Thymus (tissue), 14 donors: ENCODE measurements at places on chromosomes 12 and 14. TPM values are rescaled to one million over a fixed set of nuclear protein-coding genes. Genes with fewer than 3 reads are reported as not detected.

Gene KCNMB4
- 3.4 TPM for total RNA-seq

DNA sequence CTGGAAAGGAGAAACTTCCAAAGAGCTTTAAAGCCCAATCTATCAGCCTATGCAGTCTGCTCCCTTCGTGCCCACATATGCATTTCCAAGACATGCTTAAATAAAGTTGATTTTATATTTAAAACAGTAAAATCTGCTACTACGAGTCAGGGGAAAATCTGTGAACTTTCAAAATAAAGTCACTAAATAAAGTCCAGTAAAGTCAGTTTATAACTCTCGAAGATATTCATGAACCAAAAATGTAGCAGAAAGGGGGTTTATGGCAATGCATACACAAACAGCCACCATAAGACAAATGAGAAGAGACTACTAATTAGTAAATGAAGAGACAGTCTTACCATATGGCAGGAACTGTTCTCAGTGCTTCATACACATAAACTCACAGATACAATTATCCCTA, 19.7 kb downstream of the AREL1 start:
- DNase-seq: no peak
- H3K27me3 ChIP-seq: no peaks in the 10 kb centered on the region
- H3K36me3 ChIP-seq: peaks cover 18% of the 10 kb centered on the region

DNA sequence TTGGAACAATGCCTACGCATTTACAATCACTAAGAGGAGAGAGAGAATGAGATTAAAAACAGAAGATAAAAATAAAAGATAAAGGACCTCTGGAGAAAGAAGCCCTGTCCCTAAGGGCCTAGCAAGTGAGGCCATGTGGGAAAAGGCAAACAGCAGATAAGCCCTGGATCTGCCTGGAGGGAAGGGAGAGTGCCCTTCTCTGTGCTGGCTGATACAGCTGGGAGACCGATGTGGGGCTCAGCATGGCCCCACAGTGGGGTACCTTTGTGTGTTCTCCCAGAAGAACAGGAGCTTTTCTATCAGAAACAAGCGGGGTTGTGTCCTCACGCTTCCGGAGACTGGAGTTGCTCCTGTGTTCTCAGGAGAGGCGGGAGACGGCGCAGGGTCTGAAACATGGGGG, 59.9 kb downstream of the TMCC3 start:
- no peaks in the 10 kb centered on the region for H3K27me3 ChIP-seq
- H3K27ac ChIP-seq: no peak overlapping the region
- no peaks in the 10 kb centered on the region for H3K36me3 ChIP-seq
- no peaks in the 10 kb centered on the region for H3K4me1 ChIP-seq
- DNase-seq: no peak

DNA sequence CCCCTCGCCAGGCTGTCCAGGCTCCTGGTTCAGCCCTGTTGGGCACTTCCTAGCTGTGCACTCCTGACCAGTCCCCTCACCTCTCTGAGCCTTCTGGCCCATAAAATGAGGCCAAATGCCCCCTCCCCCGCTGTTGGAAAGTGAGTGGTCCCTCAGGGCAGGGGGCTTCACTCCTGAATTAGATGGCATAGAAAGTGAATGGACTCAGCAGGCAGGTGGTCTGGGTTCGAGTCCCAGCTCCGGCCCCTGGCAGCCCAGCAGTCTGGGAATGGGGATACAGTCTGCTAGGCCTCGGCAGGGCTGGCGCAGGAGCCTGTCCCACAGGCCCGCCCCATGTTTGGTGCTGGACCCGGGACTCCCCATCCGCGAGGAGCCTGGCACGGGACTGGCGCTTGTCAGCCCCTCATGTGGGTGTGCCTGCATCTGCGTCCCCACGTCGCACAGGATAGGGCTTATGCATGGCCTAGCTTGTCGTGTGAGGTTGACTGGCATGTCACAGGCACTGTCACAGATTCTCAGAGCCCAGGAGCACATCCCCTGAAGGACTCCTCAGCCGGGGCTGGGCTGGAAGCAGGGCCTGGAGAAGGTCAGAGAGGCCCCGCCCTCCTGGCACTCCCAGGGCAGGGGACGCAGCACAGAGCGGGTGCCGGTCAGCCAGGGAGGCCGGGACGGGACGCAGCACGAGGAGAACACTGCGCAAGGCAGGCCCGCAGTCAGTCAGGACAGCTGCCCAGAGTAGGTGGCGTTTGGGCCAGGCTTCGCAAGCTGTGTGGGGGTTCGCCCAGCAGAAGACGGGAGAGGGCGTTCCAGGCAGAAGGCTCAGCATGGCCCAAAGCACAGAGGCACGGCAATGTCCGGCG, 40.5 kb downstream of the DIO3 start:
- DNase-seq: no peak
- H3K27me3 ChIP-seq: peaks cover 4% of the 10 kb centered on the region
- no peak overlapping the region for H3K4me3 ChIP-seq
- no peak overlapping the region for H3K27ac ChIP-seq

DNA sequence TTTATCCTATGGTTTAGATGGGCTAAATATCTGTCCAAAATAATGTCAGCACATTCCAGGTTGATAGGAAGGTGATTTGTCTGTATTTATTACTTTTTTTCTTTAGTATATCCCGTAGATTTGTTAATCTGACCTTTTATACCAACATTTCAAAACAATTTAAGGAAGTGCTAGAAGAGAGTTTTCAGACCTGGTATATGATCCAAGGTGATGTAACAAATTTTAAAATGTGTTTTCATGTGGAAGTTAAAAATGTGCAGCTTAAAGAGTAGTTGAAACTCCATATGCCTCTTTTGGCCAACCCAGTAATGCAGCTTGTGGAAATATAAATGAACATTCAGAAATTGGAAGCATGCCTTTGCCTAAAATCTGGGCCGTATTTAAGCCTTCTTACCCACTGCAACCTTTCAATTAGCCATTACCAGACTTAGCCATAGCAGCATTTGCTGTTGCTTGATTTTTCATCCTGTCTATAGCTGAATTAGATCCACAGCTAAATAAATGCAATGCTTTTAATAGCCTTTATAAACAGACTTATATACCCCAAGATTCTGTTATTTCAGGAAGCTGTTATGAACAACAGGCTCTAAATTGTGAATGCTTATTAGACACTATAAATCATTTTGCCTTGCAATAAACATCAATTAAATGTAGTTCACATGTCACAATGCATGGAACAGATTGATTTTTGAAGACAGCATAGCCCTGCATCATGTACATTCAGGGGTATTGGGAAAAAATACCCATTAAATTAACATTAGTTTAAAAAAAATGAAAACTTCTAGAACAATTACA, 271.2 kb downstream of the PDZRN4 start:
- H3K27ac ChIP-seq: no peak overlapping the region
- no peaks in the 10 kb centered on the region for H3K27me3 ChIP-seq
- H3K36me3 ChIP-seq: no peaks in the 10 kb centered on the region
- no peak for DNase-seq
